CD4-positive, alpha-beta T cell treated with Interleukin-12 subunit alpha and Interleukin-12 subunit beta, for 1 hour (primary cell): ENCODE measurements at places on chromosomes 11 and 22.

GRCh38 chr11:70476669-70477068 is 78.3 kb downstream of the CTTN start:
- DNase-seq = no peak

DNA sequence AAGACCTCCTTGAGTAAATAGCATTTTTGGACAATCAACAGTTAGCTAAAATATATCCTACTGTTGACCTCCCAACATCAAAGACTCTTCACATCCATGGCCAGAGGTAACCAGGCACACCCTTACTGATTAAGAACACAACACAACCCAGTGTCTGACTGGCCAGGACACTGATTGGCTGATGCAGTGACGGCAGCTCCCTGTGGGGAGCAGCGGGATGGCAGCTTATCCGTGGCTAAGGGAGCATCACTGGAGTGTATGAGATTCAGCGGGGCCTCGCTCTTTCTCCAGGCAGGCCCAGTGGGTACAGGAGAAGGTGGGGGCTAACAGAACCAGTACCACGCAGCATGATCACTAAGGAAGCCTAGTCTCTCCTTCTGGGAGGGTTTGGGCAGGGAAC is 10.3 kb upstream of the IL2RB start:
- no peak for DNase-seq

GRCh38 chr22:45225732-45226502 is 14.8 kb downstream of the KIAA0930 start:
- DNase-seq = no peak

GRCh38 chr22:47044722-47045535 is 282.5 kb downstream of the TBC1D22A start:
- DNase-seq = no peak

DNA sequence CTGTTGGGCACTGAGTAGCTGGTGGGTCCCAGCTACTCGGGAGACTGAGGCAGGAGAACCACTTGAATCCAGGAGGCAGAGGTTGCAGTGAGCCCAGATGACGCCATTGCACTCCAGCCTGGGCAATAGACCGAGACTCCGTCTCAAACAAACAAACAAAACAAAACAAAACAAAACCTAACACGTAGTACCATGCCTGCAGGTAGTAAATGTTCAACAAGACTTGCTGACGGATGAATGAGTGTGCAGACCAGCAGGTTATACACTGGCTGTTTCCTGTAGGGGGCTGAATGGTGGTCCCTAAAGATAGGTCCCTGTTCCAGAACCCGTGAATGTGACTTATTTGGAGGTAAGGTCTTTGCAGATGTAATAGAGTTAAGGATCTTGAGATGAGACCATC is 12.8 kb upstream of the MRGPRD start:
- no peak for DNase-seq

GRCh38 chr11:1199241-1199750 is 23.6 kb upstream of the MUC5B start:
- no peak for DNase-seq

DNA sequence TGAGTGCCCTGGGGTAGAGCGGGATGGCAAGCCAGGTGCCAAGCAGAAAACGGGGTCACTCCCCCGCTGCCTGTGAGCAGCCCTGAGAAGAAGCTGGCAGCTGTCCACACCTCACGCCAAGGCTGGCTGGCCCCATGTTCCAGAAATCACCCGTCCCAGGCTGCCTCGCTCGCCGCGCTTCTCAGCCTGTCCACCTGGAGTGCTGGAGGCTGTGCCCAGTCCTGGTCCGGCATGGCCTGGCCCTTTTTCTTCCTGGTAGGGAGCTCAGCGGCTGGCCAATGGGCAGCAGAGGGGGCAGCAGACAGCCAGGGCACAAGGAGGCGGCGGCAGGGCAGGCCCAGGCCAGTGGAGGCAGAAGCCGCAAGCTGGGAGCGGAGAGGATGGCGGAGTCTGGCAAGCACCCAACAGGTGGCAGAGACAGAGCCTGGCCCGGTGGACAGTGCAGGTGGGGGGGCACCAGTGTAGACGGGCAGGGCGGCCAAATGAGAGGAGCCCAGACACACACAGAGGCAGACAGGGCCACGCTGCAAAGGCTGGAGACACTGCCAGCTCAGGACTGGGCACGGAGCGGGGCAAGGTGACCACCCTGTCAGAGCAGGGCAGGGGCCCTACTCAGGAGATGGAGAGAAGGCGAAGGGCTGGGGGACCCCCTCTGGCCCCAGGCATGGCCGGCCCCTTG is 37.2 kb upstream of the TH start:
- no peak for DNase-seq

DNA sequence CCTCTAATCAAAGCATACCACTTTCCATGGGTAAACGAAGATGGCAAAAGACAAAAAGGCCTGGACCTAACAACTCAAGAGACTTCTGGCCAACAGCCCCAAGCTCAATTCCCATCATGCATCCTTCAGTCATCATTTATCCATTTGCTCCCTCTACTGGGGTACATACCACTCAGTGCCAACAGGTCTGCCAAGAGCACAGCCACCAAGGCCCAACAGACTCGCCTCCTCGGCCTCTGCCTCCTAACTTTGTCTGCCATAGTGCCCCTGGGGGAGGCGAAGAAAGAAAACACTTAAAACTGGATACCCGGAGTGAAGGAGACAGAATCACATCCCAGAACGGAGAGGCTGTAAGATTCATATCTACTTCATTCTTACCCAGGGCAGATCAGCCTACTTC is 1.1 kb downstream of the HYOU1 start:
- peak; percentile 26 for DNase-seq

GRCh38 chr22:33047744-33048143 is 10.4 kb downstream of the SYN3 start:
- no peak for DNase-seq

GRCh38 chr11:115506954-115507675 is 2.9 kb upstream of the CADM1 start:
- no peak for DNase-seq

DNA sequence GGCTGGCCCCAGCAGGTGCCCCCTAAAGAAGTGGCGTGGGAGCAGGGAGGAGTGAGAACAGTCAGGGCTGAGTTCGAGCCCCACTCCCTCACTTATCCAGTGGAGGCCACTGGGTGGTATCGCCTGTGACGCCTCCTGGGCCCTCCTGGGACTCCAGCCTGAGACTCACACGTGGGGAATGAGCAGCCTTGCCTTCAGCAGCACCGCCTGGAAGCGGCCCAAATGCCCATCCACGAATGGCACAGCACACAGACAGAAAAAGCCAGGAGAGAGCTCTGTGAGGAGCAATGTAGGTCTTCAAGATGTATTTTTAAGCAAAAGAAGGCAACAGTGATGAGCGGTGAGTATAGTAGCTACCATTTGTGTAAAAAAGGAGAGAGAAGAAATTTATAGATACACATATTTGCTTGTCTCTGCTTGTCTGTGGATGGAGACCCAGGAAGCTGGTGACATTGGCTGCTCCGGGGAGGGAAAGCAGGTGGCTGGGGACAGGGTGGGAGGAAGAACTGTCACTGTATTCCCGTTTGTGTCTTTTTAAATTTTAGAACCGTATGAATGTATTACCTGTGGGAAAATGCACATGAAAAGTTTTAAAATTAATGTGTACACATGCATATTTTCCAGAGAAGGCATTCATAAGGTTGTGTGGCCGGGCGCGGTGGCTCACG is 13.2 kb downstream of the KCNJ4 start:
- DNase-seq = no peak

- DNase-seq = no peak
Observed at GRCh38 chr11:70886676-70887541, 365.5 kb downstream of the SHANK2 start.

DNA sequence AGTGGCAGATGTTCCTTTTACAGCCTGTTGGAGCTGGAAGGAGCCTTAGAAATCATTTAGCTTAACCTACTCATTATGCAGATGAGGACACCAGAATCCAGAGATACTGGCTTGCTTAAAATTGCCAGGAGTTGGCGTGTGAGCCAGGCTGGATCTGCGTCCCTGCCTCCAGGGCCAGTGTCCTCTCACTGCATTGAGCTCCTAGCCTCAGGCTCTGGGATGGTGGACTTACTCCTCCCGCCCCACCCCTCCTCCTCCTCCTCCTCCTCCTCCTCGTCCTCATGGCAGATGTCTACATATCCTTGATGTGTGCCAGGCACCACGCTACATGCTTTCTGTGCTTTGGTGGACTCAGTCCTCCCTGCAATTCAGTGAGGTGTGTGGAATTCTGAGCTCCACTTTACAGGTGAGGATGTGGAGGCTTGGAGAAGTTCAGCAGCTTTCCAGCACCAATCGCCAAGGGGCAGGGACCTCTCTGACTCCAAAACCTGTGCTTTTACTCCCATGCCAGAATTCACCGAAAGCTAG is 24.1 kb downstream of the ADAMTS15 start:
- no peak for DNase-seq

DNA sequence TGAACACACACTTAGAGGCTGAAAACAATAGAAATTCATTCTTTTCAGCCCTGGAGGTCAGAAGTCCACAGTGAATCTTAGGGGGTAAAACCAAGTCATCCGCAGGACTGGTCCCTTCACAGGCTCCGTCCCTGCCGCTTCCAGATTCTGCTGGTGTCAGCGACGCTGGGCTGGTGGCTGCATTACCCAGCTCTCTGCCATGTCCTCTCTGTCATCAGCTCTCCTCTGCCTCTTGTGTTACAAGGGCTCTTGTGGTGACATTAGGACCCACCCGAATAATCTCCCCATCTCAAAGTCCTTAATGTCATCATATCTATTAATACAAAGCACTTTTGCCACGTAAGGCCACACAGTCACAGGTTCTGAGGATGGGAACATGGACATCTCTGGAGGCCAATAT is 47.7 kb upstream of the ANO1 start:
- no peak for DNase-seq

DNA sequence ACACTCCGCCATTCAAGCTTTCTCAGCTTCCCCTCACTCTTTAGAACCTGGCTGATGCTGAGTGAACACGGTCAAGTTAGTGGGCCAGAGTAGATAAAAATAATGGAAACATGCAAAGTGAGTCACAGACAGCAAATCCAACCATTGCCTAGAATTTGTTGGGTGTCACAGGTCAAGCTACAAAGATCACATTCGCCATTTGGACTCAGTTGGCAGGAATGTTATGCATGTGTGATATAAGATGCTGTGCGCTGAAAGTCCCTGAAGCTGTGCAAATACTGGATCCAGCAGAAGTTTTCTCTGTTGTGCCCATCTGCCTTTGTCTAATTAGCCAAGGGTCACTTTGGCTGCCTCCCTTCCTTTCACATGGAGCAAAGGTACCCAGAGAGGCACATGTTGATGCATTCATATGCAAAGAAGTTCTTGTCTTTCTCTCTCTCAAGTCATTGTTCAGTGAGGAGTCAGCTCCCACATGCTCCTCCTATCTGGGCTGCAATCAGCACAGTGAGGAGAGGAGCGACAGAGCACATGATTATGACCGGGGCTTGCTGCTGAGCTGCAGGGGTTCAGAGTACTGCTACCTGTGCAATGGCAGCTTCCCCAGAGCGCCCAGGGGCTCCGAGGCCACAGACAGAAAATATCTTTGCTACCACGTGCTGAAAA is 39.7 kb downstream of the FLI1 start:
- DNase-seq = no peak

GRCh38 chr11:75547617-75548058 is 14.4 kb upstream of the SERPINH1 start:
- DNase-seq = peak; percentile 36

DNA sequence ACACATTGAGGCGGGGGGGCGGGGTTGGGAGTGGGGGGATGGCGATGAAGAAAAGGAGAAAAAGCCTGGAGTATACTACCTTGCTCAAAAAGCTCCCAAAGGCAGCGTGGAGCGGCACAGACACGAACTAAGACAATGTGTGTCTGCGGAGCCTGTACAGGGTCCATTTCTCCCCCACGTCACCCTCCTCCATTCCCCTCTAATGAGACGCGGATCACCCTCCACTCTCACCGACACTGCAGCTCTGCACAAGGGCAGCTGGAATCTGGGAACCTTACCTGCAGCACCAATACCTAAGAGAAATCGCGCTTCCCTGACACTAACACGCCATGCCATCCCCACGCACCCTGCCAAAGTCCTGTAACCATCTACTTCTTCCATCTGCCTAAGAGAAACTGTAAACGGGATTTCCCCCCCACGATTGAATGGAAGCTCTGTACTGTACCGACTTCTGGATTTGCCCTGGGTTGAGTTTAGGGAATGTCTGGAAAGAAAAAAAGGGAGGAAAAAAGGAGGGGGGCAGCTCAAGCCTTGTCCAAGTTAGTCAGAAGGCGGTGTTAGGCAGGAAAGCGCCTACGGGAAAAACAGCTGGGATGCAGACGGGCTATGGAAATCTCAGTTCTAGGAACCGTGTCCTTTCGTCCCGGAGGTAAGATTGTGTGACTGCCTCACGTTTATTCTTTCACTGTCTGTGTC is 125.7 kb upstream of the C11orf58 start:
- DNase-seq = no peak

- DNase-seq = peak; percentile 7
Observed at GRCh38 chr11:11416502-11416901, 63.5 kb upstream of the CSNK2A3 start.

GRCh38 chr11:36713715-36714114 is 115.7 kb upstream of the RAG2 start:
- no peak for DNase-seq

DNA sequence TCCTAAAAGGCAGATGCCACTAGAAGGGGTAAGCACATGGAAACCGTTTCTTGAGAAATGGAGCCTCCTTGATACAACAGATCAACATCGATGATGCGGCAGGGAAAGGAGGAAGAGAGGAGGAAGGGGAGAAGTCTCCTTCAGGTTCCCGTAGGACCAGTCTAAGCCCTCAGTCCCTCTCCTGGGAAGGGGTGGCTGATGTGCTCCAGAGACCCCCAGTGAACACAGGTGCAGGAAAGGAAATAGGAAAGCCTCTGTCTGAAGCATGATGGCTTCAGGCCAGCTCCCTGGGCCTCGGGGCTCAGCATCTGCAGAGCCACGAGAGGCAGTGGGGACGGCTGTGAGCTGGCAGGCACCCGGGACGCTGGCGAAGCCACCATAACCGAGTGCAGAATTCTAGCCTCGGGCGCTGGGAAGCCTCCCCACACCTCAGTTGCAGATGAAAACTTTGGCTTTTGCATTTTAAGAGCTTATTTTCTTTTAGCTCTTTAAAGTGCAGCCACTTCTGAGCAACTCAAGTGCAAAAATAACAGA is 1.8 kb downstream of the SPATA19 start:
- no peak for DNase-seq

DNA sequence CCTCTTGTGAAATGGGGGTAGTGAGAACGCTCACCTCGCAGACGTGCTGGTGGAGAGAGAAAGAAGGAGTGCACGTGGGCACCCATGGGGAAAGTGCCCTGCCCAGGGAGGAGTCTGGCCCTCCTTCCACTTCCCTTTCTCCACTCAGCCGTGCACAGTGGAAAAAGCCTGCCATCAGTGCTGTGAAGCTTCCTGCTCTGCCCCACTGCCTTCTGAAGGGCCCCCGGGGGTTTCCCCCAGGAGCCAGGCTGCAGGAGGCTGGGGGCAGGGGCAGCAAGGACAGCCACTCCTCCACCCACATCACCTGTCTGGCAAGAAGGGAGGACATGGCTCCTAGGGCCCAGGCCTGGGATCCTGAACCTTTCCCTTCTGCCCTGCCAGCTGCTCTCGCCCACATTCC is 7.6 kb downstream of the TP53I11 start:
- DNase-seq = no peak
